ENCODE measurements at places on chromosomes 4 and X. TPM values are rescaled to one million over a fixed set of nuclear protein-coding genes. Genes with fewer than 3 reads are reported as not detected.

DNA sequence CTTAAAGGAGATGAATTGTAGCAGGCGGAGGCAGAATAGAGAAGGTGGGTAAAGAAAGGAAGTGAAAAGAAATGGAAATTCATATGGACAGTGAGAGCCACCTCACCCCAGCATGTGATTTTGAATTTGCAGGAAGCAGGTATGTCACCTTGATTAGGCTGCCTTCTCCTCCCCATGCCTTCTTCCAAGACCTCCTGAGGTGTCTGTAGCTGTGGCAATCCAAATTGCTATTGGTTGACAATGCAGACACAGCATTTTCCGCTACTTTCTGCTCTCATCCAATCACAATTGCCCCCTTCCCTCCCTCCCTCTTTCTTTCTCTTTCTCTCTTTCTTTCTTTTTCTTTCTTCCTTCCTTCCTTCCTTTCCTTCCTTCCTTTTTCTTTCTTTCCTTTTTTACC, 38.5 kb downstream of the RAB33B start:
- DNase-seq = no peak

GRCh38 chrX:124931241-124931640, 388.4 kb upstream of the TEX13C start:
- DNase-seq = no peak

DNA sequence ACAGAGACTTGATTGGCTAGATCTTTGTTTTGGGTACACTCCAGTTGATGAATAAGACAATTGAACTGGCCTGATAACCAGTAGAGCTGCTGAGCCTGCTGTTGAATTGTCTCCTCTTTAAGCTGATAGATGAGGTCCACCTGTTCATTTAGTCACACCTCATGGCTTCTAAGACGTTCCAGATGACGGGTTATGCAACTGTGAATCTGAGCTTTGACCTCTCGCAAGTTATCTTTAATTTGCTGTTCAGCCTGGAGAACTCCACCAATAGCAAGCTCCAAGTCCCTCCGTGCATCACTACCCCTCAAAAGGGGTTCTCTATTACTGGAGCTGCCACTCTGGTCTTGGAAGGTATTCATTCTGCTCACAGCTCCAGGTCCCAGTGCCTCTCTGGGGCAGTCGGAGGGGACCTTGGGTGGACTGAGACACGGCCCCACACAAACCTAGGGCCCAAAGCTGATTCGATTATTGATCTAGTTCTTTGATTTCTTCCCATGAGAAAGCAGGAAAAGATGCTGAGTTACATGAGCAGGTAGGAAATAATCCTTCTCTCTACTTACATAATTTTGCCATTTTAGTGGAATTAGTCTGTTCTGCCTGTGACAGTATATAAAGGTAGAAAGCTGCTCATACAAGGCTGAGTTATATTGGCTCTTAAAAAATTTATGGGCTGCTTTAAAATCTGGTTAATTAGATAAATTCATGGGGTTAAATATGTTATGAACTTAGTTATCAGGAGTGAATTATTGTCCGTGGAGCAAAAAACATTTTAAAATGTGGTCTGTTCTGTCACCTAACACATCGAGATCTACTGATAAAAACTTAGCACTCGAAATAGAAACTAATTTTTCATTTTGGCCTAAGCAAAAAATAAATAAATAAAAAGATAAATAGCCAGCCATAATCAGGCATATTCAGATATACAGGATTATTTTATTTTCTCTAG, 6.8 kb downstream of the MMAA start:
- DNase-seq = no peak

DNA sequence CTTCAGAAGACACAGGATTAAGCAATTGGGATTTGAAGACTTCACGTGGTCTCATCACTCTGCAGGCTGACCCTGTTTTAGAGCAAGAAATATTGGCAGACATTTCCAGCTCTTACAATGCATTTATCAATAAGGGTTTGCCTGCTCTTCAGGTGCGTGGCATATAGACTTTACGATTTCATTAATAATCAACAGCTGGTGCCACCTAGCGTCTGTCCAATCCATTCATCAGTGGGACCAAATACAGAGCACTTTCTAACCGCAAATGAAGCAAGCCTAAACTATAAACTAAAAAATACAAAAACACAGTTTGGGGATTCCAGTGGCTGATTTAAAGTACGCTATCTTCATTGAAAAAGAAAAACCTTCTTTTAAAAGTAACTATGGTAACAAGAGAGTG, 125.4 kb upstream of the DMD start:
- DNase-seq = no peak

- DNase-seq = no peak
Observed at GRCh38 chrX:66167431-66167830, 3.4 kb downstream of the HEPH start.

DNA sequence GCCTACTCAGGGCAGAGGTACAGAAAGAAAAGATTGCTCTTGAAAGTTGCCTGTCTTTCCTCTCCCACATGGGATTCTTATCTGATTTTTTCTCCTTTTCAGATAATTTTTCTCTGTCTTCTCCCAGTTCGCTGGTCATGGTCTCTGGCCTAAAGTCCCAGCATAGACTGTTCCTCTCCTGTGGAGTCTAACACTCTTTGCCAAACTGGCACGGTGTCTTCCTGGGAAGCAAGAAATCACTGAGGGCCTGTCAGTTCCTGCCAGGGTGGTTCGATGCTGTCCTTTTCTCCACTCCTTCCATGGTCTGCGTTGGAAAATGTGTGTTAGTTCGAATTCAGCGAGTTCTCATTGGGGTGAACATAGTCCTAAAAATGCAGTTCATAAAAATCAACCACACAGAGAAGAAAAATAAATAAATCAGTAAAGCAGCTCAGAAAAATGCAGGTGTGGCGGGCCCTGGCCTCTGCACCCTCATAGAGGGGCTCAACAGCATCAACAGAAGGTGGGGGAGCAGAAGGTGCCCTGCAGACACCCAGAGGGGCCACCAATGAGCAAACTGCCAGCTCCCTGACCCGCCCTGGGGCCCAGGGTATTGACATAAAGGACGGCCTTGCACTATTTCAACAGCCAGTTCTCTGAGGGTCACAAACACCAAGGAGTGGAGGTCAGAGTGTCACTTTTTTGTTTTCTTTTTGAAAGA, 2.1 kb downstream of the RGN start:
- DNase-seq = no peak

The POU4F2 gene
- total RNA-seq = not detected

The MAGEB2 gene
- not detected for total RNA-seq

The PGRMC2 gene
- 39.2 TPM for total RNA-seq

The LDB2 gene
- not detected for total RNA-seq

The SSX5 gene
- not detected for total RNA-seq

The ZCCHC18 gene
- 0.64 TPM for total RNA-seq

The DUSP9 gene
- not detected for total RNA-seq

The WAS gene
- 177 TPM for total RNA-seq

Measured in activated CD4-positive, alpha-beta T cell treated with anti-CD3 and anti-CD28 coated beads, Interleukin-2, amount 10 ng/mL, durations not matched to agents 7 days and 5 days (primary cell).